ENCODE measurements at places on chromosomes 6 and 20.

- peak; percentile 23 for DNase-seq
Measured at GRCh38 chr6:170447561-170447930, 105.6 kb downstream of the PSMB1 start.

- no peak for DNase-seq
Measured at GRCh38 chr6:43796903-43797890, 27.2 kb downstream of the VEGFA start.

GRCh38 chr6:161242113-161242512 lies 31.7 kb downstream of the AGPAT4 start:
- no peak for DNase-seq

DNA sequence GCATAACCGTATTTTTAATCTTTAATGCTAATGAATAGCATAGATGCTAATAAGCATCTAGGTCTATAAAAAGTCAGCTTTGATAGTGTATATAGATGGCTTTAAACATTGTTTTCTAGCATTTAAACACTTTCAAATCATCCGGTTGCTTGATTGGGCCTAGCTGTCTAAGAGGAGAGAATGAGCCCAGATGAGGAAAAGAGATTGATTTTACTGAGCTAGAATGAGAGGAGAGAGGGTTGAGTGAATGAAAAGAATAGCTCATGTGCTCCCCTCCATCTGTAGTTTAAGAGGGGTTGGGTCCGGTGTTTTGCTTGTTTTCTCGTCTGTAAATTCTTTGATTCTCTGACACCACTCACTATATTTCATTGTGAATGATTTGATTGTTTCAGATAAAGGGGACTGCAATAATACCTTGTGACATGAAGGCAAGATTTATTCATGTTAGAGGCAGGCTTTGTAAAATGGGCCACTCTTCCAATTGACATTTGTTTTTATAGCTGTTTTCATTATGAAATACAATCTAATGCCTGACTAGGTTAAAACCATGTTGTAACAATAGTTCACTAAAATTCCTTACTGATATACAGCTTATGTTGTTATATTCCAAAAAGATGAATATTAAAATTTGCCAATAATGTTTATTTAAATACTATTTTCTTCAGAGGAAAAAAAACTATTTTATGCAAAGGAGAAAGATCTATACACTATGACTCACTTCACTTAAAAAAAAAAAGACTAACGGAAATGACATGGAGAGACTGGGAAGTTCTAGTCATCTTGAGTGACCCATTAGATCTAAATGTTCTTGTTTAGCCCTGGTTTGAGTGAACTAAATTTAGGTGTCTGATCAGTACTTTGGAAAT lies 3.2 kb downstream of the PTPN1 start:
- no peak for DNase-seq
